Kidney glomerular epithelial cell (primary cell): ENCODE measurements at places on chromosomes 16 and 17.

DNA sequence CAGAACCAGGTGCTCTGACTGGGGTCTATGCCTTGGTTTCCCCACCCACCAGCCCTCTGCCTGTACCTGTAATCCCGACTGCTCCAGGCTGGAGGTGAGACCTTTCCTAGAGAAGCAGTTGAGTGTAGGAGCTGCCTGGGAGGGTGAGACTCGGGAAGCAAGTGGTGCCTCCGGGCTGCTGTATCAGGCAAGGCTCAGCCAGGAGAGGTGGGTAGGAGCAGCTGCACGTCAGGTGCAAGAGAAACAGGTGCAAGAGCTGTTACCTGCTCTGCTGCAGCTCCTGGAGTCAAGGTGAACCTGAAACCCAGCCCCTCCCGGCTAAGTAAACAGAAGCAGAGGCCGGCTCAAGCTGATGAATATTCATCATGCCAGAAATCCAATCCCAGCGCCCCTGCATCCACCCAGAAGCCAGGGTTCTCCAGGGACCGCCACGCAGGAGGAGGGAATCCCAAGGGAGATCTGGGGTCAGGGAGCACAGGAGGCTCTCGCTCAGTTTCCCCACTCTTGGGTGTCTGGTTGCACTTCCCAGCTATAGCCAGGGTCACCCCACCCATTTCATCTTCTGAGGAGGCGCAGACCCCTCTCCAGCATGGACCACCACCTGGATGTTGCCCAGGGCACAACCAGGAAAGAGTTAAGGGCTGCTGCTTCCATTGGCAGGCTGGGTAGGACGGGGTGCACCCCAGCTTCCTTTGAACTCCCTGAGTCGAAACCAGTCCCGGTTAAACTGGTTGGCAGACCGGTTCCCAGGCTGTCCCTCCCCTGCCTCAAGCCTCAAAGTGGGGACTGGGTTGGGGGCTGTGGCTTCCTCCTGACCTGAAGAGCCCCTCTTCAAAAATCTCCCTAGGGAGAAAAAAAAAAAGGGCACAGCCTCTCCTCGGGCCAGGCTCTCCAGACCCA is at the start of gene PRR15L:
Gene PRR15L (minus strand): TSS at position 293 of the 900 bp plus-strand sequence. CDS start 4,649 bp downstream, outside the sequence.
- DNase-seq: peak; percentile 5

- DNase-seq: no peak
Observed at GRCh38 chr16:83989300-83989699, 21.3 kb downstream of the NECAB2 start.

- no peak for DNase-seq
Observed at GRCh38 chr16:333406-334094, 19.0 kb downstream of the AXIN1 start.

DNA sequence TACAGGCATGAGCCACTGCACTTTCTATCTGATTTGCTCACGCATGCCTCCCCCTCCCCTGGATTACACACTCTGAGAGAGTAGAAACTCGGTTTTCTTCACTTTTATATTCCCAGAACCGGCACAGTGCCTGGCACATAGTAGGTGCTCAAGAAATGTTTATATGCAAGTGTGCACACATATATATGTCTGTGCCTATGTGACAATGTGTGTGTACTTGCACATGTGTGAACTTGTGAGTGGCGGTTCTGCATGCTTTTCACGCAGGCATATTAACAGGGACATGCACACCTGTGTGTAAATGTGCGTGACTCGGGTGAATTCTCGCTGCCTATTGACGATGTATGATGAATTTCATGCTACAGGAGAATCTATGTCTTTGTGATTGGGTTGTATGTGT is 22.1 kb upstream of the IL21R start:
- no peak for DNase-seq

GRCh38 chr17:78739331-78739931 is 42.6 kb downstream of the CYTH1 start:
- DNase-seq: no peak

GRCh38 chr16:67734731-67735201 is 15.7 kb upstream of the GFOD2 start:
- DNase-seq: no peak

GRCh38 chr17:31072186-31072585 is 22.6 kb upstream of the NF1 start:
- DNase-seq: no peak

GRCh38 chr17:80277751-80278671 is 17.4 kb downstream of the RNF213 start:
- DNase-seq: no peak

GRCh38 chr17:49646391-49647255 is 31.3 kb downstream of the SPOP start:
- peak; percentile 71 for DNase-seq

- no peak for DNase-seq
Observed at GRCh38 chr16:83977056-83977815, 9.2 kb downstream of the NECAB2 start.

GRCh38 chr17:31902693-31903092 is 1.2 kb upstream of the UTP6 start:
- no peak for DNase-seq

- DNase-seq: no peak
Observed at GRCh38 chr16:54503011-54503855, 216.6 kb upstream of the IRX3 start.
